NCI-H1092 (cell line): ENCODE measurements at places on chromosomes 7 and 10.
A peak's percentile ranks its signal among the peaks of the same experiment; 100 is the strongest.

GRCh38 chr7:29569648-29570047, 6.0 kb downstream of the PRR15 start:
- DNase-seq: no peak

DNA sequence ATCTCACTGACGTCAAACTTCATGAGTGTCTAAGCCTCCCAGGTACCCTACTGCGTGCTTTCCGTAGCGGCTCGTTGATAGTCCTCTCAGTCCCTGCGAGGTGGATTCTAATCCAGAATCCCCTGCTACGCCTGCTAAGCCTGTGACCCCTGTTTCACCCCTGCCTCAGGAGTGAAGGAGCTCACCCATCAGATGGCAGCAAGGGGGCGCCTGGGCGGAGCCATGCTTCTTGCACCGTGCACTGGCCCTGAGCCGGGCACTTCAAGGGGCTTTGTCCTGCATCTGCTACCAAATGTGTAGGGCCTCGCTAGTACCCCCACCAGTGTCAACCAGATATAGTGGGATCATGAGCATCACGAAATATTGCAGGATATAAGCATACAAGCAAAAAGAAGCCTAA, 918 bp upstream of the STRA8 start:
- DNase-seq: no peak

DNA sequence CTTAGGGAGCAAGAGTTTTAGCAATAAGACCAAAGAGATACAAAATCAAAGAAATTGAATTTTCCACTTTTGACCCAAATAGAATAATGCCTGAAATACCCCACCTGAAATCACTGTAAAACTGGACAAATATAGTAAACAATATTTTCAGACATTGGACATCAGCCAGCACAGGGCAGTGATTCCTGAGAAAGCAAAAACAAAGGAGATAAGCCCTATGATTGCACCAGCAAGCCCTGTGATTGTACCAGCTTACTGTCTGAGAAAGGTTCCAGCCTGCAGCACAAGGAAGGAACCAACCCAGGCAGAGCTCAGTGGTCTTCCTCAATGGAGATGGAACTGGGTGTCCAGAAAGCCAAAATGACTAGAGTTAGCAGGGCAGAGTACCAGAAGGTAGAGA, 10.3 kb downstream of the TMEM106B start:
- no peak for DNase-seq

DNA sequence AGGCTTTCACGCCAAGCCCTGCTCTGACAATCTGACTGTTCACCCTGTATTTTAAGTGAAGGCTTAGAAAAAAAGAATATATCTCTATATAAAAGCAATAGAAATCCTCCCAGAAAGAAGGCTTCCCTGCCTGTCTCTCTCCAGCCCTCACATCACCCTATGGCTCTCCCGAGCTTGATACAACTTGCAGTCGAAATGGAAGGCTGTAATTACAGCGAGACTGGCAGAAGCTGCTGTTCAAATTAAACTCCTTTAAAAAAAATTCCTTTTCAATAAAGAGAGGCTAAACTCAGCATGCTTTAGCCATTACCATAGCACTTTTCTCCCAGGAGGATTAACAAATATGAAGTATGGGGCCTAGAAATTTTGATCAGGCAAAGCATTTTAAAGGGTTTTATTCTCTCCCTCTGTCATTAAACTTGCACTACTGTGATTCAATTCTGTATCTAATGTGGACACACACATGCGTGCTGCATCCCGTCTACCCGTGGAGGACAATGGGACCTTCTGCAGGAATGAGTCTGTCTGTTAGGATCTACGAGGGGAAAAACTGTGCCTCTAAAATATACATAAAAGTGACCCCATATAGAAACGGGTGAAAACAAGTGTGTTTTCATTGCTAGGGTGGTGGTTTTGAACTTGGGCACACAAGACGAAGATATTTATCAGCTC, 223.8 kb downstream of the USP6NL start:
- no peak for DNase-seq

DNA sequence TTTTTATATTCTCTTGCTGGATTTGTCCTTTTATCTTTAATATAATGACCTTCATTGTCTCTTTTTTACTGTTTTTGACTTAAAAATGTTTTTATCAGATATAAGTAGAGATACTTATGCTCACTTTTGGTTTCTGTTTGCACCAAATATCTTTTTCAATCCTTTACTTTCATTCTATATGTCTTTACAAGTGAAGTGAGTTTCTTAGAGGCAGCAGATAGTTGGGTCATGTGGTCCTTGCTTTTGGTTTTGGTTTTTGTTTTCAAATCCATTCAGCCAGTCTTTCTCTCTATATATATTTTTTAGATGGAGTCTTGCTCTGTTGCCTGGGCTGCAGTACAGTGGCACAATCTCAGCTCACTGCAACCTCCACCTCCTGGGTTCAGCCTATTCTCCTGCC, 932.4 kb upstream of the LRRTM3 start:
- DNase-seq: no peak

DNA sequence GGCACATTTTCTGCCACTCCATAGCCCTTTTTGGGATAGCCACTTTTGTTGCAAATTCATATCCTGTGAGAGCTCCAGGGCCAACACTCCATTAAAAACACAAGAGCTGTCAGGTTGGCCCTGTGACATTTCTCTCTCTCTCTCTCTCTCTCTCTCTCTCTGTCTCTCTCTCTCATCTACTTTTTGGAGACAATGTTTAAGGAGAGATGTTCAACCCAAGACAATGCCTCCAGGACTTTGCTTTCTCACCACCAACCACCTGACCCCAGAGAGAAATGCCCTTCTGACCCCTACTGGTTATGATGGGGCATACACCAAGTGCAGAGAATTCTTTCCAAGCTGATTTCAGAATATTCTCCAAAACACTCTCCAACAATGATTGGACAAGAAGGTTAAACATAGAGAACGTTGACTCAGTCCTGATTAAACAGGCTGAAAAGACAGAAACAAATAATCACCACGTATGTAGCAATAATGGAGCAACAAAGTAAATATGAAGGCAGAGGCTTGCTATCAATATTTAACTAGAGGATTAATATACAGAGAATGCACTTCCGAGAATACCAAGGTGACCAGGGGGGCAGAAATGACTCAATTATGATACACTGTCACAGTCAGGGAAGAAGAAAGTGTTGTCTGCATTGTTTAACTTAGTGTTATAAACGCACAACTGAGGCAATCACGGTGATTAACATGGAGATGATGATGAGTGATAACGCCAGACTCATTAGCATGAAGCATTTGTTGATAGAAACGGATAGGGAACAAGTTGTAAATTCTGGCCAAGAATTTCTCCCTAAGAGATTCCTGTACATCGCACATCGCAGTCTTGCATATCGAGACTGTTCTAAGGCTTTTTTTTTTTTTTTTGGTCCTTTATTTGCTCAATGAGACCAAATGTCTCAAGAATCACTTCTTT, 178.5 kb downstream of the NRP1 start:
- no peak for DNase-seq

DNA sequence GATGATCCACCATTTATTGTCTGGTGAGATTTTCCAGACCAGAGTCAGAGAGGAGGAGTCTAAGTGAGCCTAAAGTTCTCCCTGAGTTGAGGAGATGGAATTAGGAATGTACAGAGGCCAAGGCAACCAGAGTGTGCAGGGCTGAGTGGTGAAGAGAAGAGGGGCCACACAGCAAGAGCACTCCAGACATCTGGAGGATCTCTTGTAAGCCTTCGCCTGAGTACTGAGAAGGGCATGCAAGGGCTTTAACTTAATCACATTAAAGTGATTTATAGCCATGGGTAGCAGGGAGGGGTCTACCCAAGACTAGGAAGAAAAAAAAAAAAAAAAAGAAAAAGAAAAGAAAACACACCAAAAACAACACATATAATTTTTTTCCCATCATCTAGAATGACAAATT, 1190.4 kb downstream of the GATA3 start:
- DNase-seq: no peak

- peak; percentile 28 for DNase-seq
These were observed 4.2 kb downstream of the VSTM2A start for GRCh38 chr7:54546081-54546985.

DNA sequence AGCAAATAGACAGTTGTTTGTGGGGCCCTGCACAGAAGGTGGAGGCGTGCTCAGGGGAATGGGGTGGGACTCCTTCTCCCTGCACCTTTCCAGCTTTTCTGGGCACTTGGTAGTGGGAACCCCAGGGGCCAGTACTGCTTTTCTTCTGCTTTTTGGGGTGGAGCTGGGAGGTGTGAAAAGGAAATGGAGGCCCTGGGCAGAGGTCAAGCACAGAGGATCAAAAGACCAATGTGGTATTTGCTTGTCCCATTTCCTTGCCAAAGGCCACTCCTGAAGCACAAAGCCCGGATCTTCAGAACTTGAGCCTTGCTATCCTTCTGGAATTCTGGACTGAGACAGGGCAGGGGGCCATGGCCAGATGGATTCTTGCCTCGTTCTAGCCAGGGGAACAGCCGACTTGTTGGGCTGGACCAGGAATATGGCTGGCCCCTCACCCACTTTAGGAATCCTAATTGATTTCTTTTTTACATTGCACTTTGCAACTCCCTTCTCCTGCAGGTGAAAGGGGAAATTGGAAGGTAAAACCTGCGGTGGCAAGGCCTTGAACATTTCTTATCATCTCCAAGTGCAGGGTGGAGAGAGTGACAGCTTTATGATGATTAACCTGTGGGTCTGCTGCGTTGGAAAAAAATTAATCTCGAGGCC, 26.5 kb downstream of the ADRA2A start:
- DNase-seq: no peak

GRCh38 chr7:107234436-107234835, 65.6 kb downstream of the HBP1 start:
- no peak for DNase-seq

DNA sequence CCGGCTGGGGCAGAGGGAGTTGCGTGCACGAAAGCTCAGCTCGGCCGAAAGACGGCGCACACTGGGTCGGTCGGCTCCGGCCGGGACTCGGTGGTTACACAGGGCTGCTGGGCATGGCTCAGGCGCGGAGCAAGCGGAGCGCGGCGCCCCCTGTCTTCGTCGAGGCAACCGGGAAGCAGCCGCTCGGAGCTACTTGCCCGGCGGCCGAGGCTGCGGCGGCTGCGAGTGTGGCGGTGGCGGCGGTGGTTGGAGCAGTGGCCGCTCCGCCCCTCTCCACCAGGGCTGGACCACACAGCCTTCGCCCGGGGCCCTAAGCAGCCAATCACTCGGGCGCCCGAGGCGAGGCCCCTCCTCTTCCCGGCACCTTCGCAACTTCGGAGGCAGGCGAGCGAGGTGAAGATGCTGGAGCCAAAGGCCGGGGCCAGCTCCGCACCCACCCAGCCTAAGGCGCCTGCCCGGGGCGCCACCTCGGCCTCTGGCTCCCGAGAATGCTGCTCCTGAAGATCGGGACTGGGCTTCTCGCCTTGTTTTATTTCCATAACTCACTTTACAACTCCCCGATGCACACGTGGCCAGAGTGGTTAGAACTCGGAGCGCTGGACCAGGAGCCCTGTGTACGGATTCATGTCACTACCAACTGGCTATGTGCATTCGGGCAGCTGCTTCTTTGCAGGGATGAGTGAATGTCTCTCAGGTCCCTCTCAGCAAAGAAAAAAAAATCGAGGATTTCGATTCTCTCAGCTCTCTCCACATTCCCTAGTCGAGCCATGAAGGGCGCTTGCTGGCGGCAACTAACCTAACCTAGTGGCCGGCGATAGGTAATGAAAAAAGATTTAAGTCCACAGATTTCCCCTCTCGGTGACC, at the start of gene TLL2:
Gene TLL2 (minus strand): TSS at position 229 of the 864 bp plus-strand sequence. CDS start 241 bp downstream, outside the sequence.
- peak; percentile 67 for DNase-seq

DNA sequence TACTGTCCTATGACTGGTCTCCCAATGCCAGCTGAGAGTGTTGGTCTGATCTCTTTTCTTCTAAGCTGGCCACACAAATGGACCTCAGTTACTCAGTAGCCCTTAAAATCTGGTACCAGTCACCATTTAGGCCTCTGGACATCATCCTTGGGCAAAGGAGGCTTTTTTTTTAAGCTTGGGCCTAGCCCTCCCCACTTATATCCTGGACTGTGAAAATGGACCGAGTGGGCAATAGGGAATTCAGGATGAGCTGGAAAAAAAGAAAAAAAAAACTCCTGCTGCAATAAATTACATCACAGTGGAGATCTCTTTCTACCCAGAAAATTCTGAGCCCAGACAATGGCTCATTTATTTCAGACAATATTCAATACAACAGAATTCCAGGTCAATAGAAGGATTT, 68.4 kb downstream of the PARP12 start:
- no peak for DNase-seq

- no peak for DNase-seq
These were observed at the start of the genes ATP6V0A4 and TMEM213 for GRCh38 chr7:138797715-138798320. ATP6V0A4 (minus strand) TSS chr7:138798196; CDS start chr7:138771247, 26,949 bp downstream. TMEM213 (plus strand) TSS chr7:138797994; CDS start chr7:138798105, 111 bp downstream.

DNA sequence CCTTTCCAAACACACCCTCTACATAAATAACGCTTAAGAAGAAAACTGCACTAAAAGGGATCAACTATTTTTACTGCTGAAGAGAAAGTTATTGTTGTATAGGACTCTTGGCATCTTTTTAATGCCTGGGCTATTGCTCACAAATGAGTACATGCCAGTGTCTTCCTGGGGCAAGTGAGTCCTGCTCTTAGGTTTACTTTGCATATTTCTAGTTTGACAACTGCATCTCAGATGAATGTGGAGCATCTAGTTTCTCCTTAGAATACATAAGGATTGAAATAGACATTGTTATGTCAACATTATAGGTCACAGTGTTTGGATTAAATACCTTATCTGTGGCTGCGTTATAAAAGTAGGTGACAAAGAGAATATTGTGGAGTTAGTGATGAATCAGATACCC, 44.5 kb downstream of the PSMC2 start:
- no peak for DNase-seq

GRCh38 chr7:5528071-5528814, 104.6 kb upstream of the TNRC18 start:
- DNase-seq: no peak

DNA sequence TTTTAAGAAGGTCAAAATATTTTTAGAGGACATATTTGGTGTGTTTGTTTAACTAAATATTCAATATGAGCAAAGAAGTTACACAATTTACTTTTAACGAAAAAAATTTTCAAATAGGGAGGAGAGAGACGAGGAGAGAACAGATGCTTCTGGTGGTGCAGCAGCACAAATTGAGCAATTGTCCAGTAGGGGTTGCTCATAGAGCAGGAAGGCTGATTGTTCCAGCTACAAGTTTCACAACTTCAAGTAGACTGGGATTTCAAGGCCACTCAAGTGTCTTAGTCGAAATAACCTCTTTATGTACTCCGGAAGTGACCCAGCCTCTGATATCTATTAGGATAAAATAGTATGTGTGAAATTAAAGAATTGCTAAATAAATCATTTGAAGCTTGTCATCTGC, 197.9 kb downstream of the HDAC9 start:
- no peak for DNase-seq

- no peak for DNase-seq
These were observed 106.6 kb upstream of the YAE1 start for GRCh38 chr7:39459636-39460035.

GRCh38 chr7:91416155-91416865, 152.1 kb downstream of the FZD1 start:
- DNase-seq: no peak
